ENCODE measurements at places on chromosomes 5 and 9.

GRCh38 chr5:150734579-150735384 is 24.0 kb downstream of the DCTN4 start:
- no peak for DNase-seq

GRCh38 chr5:19175776-19176570 is 812.0 kb downstream of the CDH18 start:
- DNase-seq, result no peak

DNA sequence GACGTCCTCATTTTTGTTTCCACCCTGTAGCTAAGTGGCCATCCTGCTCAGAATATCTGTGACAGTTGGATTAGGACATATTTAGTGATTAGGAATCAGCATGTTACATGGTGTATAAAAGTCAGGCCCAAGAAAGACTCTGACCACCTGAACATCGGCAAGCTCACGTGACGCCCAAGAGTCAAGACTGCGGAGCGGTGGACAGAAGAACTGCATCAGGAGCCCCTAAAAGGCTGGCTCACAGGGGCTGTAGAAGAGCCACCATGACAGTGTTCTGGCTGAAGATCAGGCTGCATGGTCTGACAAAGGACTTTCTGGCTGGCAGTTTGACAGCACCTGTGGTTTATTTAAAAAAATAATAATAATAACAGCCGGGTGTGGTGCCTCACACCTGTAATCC is 185.3 kb downstream of the AUH start:
- no peak for DNase-seq

DNA sequence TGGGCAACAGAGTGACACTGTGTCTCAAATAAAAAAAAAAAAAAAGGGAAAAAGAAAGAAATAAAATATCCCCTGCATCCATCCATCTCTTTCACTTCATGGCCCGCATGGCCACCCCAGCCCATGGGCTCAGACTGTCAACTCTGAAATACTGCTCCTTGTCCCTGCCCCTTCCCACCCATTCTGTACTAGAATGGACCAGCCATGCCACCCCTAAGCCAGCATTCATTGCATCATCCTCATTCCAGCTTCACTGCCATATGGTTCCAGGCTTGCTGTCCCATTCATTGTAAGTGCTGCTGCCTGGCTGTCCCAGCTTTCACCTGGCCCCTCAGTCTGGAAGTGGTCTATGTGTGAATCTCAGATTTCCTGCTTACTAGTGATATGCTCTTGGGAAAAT is 46.2 kb downstream of the SPRY4 start:
- no peak for DNase-seq

DNA sequence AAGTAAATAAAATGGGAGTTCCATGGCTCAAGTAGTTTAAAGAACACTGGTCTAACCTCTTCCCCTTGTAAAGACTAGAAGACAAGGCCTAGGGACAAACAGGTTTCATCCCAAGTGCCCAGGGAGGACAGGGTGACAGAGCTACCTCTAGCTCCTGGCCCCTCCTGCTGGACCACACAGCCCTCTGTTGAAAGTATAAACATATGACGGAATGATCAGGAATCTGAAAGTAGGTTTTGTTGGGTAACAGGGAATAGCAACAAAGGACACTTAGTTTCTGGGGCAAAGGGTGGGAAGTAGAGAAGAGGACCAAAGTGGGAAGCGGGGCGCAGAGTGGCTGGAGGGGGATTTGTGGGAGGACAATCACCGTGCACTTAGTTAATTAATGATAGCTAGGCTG is 67.0 kb upstream of the DAB2IP start:
- no peak for DNase-seq

DNA sequence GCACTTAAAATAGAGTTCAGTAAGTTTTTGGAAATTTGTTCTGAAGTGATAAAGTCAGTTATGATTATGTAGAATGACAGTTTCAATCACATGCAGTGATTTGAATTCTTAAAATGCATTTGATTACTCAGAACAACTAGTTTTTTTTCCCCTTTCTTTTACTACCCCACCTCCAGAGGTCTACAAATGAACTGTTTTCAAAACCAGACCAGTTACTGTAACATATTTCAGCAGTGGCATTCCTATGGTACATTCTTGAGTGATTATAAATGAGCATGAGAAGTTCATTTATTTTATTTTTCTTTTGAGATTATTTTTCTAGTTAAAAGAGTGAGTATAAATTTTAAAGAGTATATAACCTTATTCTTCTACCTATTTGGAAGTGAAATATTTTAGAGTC is 71.6 kb downstream of the NNT start:
- DNase-seq, result no peak

- DNase-seq, result peak; percentile 63
These were observed 261.5 kb downstream of the CEMIP2 start for GRCh38 chr9:71506821-71507220.

- DNase-seq, result no peak
These were observed 29.3 kb upstream of the RPS23 start for GRCh38 chr5:82307451-82307850.

- DNase-seq, result no peak
These were observed 78.1 kb upstream of the PITX1 start for GRCh38 chr5:135112008-135112725.

Measured in A549 (cell line).